ENCODE measurements at places on chromosomes 13 and 19.

GRCh38 chr19:12757544-12758274 lies 6.1 kb downstream of the BEST2 start:
- DNase-seq: no peak

GRCh38 chr19:55146705-55147273 lies 2.2 kb downstream of the TNNT1 start:
- DNase-seq: no peak

- DNase-seq: no peak
Observed at GRCh38 chr13:108115738-108116137, 99.6 kb downstream of the LIG4 start.

DNA sequence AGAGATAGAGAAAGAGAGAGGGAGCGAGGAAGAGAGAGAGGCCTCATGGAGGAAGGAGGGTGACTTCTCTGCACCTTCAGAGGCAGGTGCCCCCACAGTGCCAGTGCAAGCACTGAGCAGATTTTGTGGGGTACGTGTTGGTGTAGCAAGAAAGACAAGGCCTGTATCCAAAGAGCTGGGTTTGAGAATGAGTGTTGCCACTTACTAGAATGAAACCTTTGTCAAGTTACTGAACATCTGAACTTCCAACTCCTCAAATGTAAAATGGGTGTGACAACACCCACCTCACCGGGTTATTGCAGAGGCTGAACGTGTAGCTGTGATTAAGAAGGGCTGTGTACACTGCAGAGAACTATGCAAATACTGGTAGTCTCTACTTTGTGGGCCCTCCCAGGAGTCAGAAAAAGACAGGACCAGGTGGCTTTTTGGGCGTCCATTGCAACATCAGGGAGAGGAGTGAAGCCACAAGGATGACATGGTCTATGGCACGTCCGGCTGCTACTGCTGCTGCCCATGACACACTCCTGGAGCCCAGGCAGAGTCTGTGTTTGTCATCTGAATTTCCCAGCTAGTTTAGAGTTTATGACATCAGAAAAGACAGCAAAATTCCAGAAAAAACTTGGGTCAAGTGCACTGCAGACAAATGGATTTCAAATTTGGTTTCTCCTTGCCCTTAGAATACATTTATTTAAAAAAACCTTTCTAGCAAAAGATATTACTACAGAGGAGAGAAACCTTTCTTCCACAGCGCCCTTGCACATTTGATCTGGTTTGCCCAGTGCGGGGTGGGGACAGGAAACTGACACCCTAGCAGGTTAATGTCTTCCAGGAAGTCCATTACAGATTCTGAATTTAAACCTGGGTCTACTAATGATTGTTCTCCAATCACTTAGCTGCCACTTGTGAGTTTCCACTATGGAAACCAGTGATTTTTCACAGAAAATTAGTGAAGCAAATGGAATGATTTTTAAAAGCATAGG lies 54.0 kb upstream of the ATP12A start:
- no peak for DNase-seq

DNA sequence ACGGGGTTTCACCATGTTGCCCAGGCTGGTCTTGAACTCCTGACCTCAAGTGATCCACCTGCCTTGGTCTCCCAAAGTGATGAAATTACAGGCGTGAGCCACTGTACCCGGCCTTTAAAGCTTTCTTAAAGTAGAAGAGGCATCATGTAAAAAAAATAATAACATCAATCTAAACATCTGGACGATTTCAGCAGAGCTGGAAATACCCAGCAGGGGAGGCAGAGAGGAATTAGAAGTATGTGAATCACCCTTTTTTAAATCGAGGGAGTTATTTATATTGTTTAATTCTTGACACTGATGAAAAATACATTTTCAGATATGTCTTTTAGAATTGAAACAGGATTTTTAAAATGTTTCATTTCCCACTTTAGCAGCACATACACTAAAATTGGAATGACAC lies 37.4 kb upstream of the MTIF3 start:
- DNase-seq: no peak

DNA sequence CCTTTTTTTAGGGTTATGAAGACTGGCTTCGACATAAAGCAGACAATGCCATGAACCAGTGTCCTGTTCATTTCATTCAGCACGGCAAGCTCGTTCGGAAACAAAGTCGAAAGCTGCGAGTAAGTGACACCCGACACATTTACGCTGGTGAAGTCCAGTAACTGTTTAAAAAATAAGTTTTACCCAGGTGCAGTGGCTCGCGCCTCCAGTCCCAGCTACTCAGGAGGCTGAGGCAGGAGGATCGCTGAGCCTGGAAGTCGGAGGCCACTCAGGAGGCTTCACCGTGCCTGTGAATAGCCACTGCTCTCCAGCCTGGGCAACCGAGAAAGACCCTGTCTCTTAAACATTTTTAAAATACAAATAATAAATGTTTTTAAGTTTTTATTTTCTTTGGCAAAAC lies 120.8 kb downstream of the ATP11A start:
- no peak for DNase-seq

- no peak for DNase-seq
Observed at GRCh38 chr19:49807904-49808675, 5.0 kb downstream of the FUZ start.

GRCh38 chr13:76379341-76380105 lies 506.7 kb downstream of the KCTD12 start:
- no peak for DNase-seq

GRCh38 chr13:97327086-97327485 lies 105.0 kb downstream of the MBNL2 start:
- no peak for DNase-seq

GRCh38 chr13:113785051-113786010 lies 26.3 kb downstream of the TMEM255B start:
- no peak for DNase-seq

DNA sequence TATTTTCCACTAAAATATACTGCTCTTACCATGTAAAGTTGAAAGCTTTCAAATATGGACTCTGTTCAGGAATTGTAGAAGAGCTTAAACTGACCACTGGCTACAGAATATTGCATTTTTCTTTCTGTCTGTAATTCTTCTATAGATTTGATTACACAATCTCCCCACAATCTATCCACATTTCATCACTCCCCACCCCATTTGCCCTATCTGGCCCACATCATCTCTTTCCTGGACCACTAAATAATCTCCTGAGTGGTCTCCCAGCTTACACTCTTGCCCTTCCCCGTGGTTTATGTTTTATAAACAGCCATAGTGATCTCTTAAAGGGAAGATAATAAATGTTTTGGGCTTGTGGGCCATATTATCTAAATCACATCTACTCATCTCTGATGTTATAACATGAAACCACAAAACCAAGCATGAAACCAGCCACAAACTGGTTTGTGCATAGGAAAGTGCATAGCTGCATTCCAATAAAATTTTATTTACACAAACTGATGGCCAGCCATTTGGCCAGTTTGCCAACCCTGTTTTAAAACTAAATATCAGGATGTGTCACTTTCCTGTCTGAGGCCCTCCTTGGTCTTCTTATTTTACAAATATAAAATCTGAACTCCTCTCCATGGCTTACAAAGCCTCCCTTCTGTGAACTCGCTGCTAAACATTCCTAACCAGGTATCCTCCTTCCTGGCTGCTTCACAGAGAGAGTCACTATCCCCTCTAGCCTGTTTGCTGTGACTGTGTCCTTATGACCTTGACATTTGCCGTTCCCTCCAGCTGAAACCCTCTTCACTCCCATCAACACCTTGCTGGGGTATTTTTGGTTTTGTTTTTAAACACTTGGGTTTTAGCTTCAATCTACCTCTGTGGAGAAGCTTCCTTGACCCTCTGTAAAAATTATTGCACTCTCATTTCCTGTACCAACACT lies 500.9 kb downstream of the GPC6 start:
- DNase-seq: no peak
